Muscle of back (tissue), 13 donors: ENCODE measurements at places on chromosomes 6 and 20. TPM values are rescaled to one million over a fixed set of nuclear protein-coding genes. Genes with fewer than 3 reads are reported as not detected.

DNA sequence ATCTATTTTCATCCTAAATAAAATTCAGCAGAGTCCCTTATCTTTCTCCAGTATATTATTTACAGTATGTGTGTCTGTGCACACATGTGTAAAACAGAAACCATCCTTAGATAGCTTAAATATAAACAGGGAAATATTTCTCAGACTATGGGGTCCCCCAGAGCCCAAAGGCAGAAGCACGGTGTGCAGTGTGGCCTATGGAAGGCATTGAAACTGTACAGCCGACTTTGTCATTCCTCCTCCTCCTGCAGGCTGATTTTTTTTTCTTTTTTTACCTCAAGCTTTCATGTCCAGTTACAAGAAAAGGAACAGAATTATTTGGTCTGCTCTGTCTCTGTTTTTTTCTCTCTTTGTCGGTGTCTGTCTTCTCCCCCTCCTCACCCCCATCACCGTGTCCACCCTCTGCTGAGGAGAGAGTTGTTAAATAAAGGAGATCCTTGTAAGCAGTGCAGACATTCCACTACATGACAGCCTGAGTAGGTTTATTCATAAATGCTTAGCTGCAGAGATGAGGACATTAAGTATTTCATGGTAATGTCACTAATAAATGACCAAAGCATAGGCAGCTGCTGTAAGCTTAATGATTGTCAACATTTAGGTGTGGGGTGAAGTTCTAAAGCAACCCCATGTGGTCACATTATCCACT is 31.8 kb upstream of the SLC35D3 start:
- DNase-seq, result no peak

- DNase-seq, result peak; percentile 82
These were observed 114.4 kb downstream of the ADGRG6 start for GRCh38 chr6:142416179-142416578.

DNA sequence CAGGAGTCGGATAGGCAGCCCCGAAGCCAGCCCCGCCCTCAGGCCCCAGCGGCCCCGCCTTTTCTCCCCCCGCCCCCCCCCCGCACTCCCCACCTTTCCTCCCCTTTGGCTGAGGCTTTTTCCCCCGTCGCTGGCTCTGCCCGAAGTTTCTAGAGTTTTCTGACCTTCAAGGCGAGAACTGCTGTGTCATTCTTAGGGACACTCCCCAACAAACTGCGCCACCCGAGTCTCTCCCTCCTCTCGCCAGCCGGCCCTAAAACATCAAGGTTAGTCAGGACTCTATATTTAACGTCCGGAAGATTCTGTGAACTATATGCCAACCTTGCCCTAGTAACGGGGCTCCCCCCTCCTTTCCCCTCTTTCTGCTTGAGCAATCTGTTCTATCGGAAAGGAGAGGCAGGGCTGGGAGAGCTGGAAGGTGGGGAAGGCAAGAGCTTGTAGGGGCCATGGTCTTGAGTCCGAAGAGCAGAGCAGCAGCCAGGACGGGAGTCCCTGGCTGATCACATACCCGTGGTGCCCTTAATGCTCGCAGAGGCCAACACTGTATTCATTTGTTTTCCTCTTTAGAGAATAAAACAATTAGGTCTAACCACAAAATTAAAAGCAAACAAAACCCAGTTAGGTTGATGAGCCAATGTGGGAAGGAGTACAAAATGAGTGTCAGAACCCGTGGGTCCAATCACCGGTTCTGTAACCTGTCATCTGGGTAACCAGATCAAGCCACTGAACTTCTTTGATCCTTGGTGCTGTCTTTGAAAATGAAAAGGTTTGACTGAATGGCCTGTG is 5.3 kb upstream of the HSPA1B start:
- DNase-seq, result peak; percentile 80

DNA sequence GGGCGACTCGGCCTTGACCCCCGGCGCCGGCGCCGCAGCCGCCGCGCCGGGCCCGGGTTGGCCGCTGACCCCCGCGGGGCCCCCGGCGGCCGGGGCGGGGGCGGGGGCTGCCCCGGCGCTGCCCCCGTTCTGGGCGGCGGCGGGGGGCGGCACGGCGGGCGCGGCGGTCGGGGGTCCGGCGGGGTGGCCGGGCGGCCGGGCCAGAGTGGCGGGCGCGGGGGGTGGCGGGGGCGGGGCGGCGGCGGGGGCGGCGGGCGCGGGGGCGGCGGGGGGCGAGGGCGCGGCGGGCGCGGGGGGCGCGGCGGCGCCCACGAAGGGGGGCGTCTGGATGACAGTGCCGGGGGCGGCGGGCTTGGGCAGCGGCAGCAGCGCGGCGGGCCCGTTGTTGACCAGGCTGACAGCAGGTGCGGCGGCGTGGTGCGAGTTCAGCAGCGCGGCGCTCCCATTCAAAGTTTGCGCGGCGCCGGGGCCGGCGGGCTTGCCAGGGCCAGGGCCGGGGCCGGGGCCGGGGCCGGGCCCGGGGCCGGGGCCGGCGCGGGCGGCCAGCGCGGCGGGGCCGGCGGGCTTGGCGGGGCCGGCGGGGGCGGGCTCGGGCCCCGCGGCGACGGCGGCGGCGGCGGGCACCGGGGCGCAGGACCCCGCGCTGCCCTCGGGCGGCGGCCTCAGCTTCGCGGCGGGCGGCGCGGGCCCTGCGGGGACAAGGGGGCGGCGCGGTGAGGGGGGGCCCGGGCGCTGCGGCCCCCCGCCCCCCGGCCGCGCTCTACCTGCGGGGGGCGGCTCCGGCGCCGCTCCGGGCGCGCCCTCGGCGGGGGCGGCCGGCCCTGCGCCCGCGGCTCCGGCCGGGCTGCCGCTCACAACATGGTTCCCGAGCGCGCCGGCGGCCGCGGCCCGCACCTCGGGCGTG is 659 bp downstream of the TAF4 start:
- no peak for DNase-seq

GRCh38 chr6:169251822-169252504 is 1.7 kb downstream of the THBS2 start:
- DNase-seq, result no peak

DNA sequence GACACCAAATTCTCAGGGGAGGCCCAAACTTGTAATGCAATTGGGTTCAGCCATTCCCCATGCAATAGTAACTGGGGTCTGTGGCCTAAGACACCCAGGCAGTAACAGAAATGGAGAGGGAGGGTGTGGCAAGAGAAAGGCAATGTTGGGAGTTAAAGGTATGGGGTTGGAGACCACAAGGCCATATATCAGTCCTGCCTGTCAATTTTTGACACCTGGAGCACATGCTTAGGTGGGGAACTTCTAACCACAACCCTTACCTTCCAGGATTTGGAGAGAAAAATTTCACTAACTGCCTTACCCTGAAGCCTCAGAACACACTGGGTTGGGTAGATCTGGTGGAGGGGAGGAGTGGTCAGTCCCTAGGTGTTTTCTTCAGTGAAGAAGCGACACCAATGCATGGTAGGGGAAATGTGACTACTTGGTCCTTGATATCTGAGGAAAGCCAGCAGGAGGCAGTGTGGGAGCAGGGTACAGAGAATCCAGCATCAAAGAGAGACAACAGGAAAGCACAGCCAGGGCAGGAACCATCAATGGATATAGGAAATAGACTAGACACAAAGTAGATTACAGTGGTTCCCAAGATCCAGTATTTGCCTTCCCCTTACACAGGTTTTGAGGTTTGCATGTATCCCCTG is 6.8 kb upstream of the USP49 start:
- DNase-seq, result no peak

- DNase-seq, result no peak
These were observed 244.3 kb downstream of the PTPRT start for GRCh38 chr20:42945234-42945994.

ESR1 gene
- 4.0 TPM for polyA plus RNA-seq

DNA sequence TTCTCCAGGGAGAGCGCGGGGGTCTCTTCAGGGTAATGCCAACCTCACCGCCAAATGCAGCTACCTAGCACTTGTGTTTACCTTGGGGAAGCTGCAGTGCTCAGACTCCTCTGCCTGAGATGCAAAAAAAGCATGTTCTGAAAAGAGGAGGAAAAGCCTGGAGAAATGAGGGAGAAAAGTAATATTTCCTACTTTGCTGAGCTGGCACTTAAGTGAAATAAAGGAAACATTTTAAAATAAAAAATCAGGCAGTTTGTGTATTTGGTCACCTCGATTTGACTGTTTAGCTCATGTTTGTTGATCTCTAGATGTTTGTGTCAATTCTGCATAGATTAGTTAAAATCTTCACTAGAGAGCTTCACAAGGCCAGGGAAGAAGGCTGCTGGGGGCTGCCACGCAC is 487.2 kb downstream of the QKI start:
- DNase-seq, result no peak

CDH4 gene
- 1.6 TPM for polyA plus RNA-seq

DNA sequence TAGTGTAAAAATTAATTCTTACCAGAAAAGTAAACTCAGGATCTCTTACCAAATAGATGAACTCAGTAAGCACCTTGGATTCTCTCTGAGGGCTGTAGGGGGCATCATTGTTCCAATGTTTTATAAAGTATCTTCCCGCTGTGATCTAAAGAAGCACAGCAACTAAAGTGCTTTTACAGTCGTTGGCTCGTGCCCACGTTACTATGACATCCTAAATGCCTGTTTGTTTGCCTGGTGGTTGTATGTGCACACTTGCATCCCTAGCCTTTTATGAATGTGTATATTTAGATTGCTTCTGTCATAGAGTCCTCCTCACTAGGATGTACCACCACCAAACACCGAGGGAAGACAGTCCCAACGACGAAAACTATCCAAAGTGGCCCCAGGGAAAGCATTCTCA is 34.5 kb downstream of the SLX4IP start:
- peak; percentile 80 for DNase-seq

DNA sequence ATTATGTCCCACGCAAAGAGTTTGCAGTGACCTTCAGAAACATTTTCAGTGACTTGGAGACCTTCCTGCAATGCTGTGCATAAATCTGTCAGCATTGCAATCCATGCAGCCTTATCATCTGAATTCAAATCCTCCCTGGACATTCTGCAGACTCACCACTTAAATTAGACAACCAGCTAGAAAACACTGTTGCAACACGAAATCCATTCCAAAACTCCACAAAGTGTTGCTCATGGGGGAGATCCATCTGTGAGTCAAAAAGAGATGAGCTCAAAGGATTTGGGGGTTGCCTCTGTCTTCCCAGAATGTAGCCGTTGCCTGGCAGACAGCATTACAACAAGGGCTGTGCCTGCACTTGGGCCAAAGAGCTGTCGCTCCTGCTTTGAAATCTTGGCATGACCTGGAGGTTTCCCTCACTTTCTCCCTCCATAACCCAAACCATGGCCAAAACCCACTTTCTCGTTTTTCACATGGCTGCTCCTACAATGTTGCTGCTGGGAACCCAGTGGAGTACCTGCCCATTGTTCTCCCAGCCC is 163.5 kb upstream of the CDYL start:
- DNase-seq, result no peak

PSMF1 gene
- 93.4 TPM for polyA plus RNA-seq

ANKEF1 gene
- polyA plus RNA-seq, result 1.2 TPM

GRCh38 chr20:58568126-58568482 is 52.9 kb upstream of the APCDD1L start:
- no peak for DNase-seq

DNA sequence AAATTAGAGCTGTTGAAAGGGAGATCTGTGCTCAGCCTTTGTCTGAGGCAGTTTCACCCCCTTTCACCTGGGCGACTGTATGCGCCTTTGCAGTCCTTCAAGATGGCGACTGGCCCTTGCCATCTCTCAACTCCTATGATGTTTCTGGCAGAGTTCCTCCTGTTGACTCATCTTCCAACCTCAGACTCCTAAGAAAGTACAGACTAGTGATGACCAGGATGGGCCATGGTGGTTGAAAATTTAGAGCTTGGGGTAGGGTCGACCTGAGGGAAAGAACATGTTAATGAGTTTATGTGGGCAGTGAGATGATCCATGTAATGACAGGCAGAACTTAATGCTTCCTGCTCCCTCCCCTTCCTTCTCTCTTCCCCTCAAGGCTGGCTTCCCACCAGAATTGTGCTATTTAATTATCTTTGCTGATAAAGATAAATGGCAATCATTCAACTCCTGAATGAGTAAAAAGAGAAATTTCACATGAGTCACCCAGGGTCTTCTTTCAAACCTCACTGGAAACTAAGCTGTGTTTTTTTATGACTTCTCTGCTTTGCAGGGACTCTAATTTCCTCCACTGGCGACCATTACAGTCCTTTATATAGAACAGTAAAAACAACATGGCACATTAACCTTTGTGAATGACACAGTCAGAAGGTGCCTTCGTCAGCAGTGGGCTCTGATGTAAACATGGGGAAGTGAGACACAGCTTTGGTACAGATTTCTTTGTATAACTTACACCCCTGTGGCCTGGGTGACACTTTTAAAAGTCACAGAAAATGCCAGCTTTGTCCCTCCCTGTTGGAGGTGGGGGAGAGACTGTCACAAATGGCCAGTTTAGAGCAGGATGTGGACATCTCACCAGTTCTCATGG is 103.5 kb downstream of the SCP2D1 start:
- no peak for DNase-seq
